ENCODE measurements at places on chromosomes 1 and 21.

DNA sequence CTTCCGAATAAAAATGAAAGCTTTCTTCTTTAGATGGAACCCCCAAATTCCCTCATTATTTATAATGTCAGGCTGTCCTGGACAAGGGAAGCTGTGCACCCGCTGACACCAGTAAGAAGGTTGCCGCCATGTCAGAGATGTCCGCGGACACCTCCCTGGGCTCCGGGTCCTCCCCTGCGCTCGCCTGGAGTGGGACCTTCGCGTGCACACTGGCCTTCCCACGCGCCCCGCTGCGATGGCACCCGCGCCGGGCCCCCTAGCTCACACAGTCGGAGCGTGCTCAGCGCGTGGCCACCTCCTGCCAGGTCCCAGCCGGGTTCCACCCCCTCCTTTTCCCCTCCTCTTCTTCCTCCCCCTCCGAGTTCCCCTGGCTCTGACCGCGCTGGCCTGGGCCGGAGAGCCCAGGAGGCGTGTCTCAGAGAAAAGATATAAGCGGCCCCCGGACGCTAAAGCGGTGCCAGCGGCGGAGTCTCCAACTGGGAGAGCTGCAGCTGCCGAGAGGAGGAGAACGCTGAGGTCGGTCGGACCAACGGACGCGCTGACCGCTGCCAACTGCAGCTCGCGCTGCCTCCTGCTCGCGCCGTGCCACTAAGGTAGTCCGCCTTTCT lies at the start of gene G0S2:
TSS of gene G0S2 (plus strand) at position 456 of the 608 bp plus-strand sequence. CDS start 273 bp downstream, outside the sequence.
- DNase-seq = no peak

DNA sequence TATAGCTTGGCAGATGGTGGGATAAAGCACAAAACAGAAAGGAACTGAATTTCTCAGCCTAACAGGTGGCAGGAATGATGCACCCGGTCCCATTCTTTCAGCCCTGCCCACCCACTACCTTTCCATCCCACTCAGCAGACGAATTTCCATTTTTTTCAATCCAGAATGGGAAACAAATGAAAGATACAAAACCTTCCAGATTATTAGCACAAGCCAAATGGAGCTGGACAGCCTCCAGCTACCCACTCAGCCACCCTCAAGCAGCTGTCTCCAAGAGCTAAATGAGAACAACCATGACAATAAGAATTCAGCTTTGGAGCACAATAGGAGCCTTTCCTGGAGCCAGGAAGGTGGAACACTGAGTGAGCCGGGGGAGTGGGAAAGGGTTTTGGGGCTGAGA lies 96.3 kb upstream of the ST6GALNAC5 start:
- peak; percentile 12 for DNase-seq

DNA sequence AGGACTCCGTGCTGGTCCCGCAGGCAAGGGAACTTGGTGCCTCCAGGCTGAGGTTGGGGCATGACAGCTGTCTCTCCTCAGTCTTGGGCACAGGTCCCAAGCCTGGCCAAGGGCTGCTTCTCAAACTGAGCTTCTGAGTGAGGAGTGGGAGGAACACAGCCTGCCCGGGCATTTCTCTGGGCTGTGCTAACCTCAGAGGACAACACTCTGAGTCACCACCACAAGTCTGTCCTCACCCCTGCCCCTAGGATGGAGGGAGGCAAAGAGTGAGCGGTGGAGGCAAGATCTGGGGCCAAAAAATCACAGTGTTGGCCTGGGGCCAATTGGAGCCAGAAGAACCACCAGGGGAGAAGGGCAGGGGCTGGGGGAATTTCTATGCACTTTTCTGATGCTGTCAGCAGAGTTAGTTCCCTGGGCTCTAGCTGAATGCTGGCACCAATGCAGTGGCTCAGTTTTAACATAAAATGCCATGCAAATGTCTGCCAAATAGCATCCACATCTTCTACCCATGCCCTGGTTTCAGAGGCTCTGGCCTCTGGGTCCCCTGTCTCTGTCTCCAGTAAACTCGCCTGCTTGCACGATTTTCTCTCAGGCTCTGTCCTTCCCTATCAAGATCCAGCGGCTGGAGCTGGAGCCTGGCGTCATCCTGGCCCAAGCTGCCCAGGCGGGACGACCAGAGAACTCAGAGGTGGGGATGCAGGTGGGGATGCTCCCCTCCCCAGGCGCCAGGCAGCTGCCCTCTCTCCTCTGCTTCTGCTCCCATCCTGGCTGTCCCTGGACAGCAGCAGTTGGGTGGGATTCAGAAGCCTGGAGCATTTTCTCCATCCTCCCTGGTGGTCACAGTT lies 11.0 kb upstream of the CDK18 start:
- no peak for DNase-seq

DNA sequence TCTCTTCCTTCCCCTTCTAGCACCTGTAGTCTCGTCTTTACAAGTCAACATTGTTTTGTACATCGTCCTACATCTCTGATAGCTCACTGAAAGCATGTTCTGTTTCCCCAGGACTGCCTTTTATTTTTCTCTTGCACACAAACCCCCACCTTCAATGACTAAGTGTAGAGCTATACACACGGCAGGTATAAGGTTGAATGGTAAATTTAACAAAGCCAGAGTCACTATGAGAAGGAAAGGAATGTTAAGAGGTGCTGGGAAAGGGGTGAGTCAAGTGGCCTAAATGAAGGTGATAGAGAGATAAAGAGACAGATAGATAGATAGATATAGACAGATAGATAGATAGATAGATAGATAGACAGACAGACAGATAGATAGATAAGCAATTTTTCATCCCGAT lies 134.3 kb upstream of the ATP1B1 start:
- DNase-seq = no peak

GRCh38 chr1:19374083-19374801 lies 62.1 kb downstream of the SLC66A1 start:
- DNase-seq = peak; percentile 38

DNA sequence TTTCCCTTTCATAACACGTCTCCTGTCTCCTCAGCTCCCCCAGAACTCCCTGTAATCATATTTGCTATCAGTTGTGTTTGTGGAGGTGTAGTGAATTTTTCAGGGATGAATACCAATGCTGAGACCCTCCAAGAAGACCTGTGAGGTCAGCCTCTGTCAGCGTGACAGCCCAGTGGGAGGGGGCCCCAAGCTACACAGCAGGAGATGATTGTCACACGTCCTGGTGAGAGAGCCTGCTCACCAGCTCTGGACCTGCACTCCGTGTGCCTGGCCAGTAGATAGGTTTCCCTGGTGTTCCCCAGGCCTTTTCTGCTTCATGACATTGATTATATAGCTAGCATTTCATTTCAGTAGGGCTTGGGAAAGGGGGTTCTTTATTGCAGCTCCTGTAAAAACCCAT lies 421.5 kb downstream of the KIF26B start:
- DNase-seq = no peak

DNA sequence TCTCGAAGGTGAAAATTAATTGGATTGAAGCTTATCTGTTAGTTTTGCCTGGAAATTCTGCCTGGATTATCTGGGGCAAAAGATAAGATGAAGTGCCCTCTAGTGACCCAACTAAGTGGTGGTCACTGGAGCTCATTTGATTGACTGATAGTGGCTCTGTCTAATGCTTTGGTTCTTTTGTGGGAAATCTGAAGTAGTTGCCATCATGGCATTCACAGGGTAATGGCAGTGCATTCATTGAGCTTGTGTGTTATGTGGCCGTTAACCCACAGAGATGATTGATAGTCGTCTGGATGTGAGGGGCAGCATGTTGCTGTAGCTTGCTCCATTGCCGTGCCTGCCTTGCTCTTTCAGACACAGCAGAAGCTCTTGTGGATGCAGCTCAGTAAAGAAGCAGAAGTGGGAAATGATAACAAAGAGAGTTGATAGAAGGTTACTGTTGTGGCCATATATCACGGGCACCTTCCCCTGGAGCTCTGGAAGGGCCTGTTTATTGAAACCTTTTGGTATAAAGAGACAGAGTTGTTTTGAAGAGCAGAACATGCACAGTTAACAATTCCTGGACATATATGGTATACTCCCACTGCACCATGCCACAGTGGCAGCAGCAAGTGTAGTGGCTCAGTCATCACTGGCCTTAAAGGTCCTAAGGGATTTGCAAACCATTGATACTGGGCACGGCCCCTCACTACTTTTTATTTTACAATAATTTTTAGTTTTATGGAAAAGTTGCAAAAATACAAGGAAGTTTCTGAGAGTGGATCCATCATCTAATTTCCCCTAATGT lies 42.0 kb downstream of the CXADR start:
- DNase-seq = no peak

DNA sequence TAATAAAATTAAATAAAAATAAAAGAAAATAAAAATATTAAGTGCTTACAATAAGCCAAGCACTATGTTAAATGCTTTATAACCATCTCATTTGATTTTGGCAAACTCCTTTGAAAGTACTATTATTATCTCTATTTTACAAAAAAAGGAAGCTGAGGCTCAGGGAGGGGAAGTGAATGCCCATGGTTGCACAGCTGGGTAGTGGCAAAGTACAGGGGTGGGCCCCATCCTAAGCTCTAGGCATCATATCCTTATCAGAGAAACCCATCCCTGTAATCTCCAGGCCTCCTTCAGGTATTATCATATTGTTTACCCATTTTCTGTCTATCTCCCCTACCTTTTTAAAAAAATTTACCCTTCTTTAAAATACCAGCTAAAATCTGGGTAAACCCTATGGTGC lies 2.3 kb upstream of the MED18 start:
- no peak for DNase-seq

DNA sequence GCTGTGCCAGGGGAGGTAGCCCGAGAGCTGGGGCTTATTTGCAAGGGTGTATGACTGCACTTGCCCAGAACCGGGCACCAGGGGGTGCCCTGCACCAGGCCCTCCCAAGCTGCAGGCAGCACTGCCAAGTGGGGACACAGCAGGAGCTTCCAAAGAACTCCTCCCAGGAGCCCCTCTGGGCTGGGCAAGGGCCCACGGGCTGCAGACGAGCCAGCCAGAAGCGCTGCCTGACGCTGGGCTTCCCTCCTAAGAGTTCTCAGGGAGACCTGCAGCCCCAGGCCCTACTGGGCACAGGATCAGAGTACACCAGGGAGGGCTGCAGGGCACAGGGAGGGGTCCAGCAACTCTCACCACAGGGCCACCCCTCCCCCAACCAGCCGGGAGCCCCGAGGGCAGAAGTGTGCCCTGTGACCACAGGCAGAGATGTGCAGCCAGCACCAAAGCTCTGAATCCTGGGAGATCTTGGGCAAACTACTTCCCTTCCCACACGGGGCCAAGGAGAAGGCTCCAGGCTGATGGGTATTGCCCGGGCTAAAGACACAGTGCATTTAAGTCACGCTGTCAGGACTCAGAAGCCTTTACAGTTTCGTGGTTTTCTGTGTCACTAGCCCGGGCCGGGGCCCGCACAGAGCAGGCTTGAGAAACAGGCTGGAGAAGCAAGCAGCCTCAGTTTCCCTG lies 63.4 kb downstream of the KCNAB2 start:
- DNase-seq = peak; percentile 13

DNA sequence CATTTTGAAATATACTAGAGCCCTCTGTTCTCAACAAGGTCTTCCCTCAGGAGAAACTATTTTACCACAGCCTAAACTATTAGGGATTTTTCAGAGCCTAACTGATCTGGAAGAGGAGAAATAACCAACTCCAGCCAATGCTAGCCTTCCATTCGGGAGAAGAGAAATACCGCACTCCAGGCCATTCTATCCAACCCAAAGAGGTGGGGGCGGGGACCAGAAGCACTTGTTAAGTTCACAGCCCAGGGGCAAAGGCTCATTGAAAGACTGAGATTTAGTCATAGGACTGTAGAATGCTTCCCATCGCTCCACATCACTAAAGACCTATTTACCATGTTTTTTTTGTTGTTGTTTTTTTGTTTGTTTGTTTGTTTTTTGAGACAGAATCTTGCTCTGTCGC lies 35.4 kb upstream of the SLFNL1 start:
- no peak for DNase-seq

- DNase-seq = no peak
Measured at GRCh38 chr1:62744611-62745577, 39.0 kb upstream of the ATG4C start.

DNA sequence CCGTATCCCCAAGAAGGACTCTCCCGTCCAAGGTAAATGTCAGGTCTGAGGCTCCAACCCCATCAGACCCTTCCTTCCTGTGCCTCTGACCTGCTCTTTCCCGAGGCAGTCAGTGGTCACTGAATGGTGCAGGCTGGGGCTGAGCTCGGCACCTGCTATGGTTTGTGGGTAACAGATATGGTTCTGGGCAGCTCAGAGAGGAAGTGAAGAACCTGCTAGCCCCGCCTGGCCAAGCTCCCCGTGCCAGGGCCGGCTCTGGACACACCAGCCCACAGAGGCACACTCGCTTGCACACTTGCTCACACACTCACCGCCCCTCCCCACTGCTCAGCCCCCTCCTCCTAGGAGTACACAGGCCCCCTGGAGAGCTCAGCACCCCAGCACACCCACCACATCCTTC lies 16.4 kb downstream of the NCMAP start:
- no peak for DNase-seq

GRCh38 chr1:117341123-117341522 lies 26.1 kb upstream of the MAN1A2 start:
- DNase-seq = no peak

- no peak for DNase-seq
Measured at GRCh38 chr1:81802707-81803430, 2.1 kb downstream of the ADGRL2 start.

DNA sequence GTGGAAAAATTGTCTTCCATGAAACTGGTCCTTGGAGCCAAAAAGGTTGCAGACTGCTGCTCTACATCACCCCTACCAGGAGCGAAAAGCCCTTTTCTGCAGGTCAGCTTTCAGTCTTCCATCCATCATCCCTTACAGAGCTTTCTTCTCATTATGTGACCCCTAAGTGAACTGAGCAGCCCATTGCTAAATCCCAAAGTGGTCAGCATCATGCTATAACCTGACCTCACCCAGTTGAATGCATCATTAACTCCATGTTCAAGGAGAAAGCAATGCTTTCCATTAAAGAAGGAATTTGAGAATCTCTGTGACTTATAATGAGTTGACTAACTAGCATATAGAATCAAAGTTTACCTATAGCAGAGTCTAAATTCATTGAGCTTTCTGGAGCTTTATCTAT lies 10.4 kb upstream of the IL24 start:
- no peak for DNase-seq

All from NCI-H2029 (cell line).